ENCODE measurements at places on chromosomes 11 and 22. TPM values are rescaled to one million over a fixed set of nuclear protein-coding genes. Genes with fewer than 3 reads are reported as not detected.

EP300 gene
- 34.8 TPM for total RNA-seq

GRCh38 chr22:35335468-35335867, 35.8 kb downstream of the TOM1 start:
- H3K36me3 ChIP-seq, result peaks cover 86% of the 10 kb centered on the region
- peaks cover 12% of the 10 kb centered on the region for H3K4me1 ChIP-seq
- no peak overlapping the region for H3K27ac ChIP-seq
- H3K27me3 ChIP-seq, result no peaks in the 10 kb centered on the region
- DNase-seq, result no peak

DNA sequence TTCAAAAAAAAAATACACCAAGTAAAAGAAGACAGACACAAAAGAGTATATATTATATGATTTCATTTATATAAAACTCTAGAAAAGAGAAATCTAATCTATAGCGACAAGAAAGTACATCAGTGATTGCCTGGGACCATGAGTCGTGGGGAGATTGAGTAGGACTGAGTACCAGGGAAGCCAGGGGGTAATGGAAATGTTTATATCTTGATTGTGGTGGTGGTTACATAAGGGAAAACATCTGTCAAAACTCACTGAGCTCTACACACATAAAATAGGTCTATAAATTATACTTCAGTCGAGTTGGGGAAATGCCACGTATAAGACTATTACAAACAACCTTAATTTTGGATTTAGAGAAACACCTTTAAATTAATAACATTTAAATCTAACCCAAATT, 117.4 kb downstream of the TRIM29 start:
- H3K4me3 ChIP-seq, result no peak overlapping the region
- DNase-seq, result no peak
- peaks cover 3% of the 10 kb centered on the region for H3K27me3 ChIP-seq

DNA sequence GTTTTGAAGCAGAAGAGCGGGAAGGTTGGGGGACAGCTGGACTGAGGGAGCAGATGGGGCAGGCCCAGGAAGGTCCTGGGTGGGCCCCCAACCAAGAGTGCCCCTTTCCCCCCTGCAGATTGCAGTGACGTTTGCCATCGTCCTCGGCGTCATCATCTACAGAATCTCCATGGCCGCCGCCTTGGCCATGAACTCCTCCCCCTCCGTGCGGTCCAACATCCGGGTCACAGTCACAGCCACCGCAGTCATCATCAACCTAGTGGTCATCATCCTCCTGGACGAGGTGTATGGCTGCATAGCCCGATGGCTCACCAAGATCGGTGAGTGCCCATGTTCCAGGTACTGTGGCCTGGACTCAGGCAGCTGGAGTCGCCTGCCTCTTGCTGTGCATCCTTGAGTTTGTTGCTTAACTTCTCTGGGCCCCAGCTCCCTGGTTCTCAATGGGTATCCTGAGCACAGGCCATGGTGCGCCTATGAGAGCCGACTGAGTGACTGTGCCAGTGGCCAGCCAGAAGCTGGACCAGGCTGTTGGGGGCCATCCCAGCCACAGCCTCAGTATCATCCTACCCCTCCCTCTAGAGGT, 42.0 kb upstream of the FADD start:
- H3K36me3 ChIP-seq, result no peaks in the 10 kb centered on the region
- H3K4me1 ChIP-seq, result peaks cover 28% of the 10 kb centered on the region
- DNase-seq, result no peak
- no peak overlapping the region for H3K27ac ChIP-seq
- H3K27me3 ChIP-seq, result peaks cover 2% of the 10 kb centered on the region

GRCh38 chr11:9990221-9990973, 303.6 kb downstream of the SBF2 start:
- H3K4me1 ChIP-seq, result no peaks in the 10 kb centered on the region
- H3K27me3 ChIP-seq, result no peaks in the 10 kb centered on the region
- DNase-seq, result no peak
- no peak overlapping the region for H3K4me3 ChIP-seq
- no peak overlapping the region for H3K27ac ChIP-seq

DNA sequence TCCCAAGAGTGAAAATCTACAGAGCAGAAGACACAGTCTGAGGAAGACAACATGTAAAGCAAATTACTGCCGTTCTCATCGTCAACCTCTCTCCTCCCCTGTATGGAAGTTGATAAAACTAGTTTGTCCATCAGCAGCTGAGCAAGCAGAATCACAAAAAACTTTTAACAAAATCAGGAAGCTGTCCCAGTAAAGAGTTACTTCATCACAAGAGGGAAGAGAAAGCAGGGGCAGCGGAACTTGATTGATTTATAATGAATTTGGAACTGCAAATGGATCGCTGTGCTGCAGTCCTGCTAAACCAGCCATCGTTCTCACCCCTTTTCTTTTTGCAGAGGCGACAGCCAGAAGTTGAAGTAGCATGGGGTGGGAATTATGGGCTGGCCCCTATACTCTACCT, 13.7 kb upstream of the UCP3 start:
- H3K36me3 ChIP-seq, result peaks cover 27% of the 10 kb centered on the region
- H3K27ac ChIP-seq, result peak overlapping the region; percentile 21
- H3K27me3 ChIP-seq, result no peaks in the 10 kb centered on the region
- H3K4me1 ChIP-seq, result peaks cover 20% of the 10 kb centered on the region

OR8A1 gene
- total RNA-seq, result 0.22 TPM

- peaks cover 22% of the 10 kb centered on the region for H3K4me1 ChIP-seq
- no peak overlapping the region for H3K4me3 ChIP-seq
- peaks cover 23% of the 10 kb centered on the region for H3K27me3 ChIP-seq
- peak; percentile 59 for DNase-seq
- no peaks in the 10 kb centered on the region for H3K36me3 ChIP-seq
These were observed 35.6 kb upstream of the EIF3D start for GRCh38 chr22:36564422-36565158.

GRCh38 chr11:19474954-19475721, 234.4 kb upstream of the E2F8 start:
- H3K27me3 ChIP-seq, result peaks cover 12% of the 10 kb centered on the region
- no peaks in the 10 kb centered on the region for H3K36me3 ChIP-seq
- H3K4me3 ChIP-seq, result no peak overlapping the region
- no peaks in the 10 kb centered on the region for H3K4me1 ChIP-seq

- peaks cover 75% of the 10 kb centered on the region for H3K36me3 ChIP-seq
- no peak overlapping the region for H3K27ac ChIP-seq
- no peak for DNase-seq
- H3K27me3 ChIP-seq, result no peaks in the 10 kb centered on the region
These were observed 14.3 kb downstream of the TTC38 start for GRCh38 chr22:46281866-46282678.

GRCh38 chr11:108866781-108867180, 201.9 kb downstream of the DDX10 start:
- no peak overlapping the region for H3K4me3 ChIP-seq
- H3K27ac ChIP-seq, result no peak overlapping the region
- no peaks in the 10 kb centered on the region for H3K4me1 ChIP-seq
- no peaks in the 10 kb centered on the region for H3K27me3 ChIP-seq
- H3K36me3 ChIP-seq, result no peaks in the 10 kb centered on the region
- DNase-seq, result no peak

DNA sequence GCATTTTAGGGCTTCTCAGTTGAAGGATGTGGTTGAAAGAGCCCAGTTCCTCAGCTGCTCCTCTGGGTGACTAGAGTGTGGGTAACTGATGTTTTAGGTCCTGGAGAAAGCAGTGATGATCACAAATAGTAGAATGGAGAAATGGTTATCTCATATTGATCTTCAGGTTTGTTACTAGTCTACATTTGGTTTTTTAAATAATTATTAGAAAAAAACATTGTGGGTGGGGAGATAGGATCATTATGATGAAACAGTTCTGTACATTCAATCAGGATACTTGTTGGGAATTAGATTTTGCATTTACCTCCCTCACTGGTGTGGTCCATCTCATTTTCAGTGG, 24.9 kb downstream of the SREBF2 start:
- no peak overlapping the region for H3K4me3 ChIP-seq
- peaks cover 14% of the 10 kb centered on the region for H3K4me1 ChIP-seq
- H3K36me3 ChIP-seq, result peaks cover 2% of the 10 kb centered on the region
- DNase-seq, result no peak
- no peak overlapping the region for H3K27ac ChIP-seq

SLC22A25 gene
- 0.04 TPM for total RNA-seq

LARGE1 gene
- total RNA-seq, result 10.6 TPM

GRCh38 chr11:64239662-64240434, 1.0 kb upstream of the FKBP2 start:
- H3K4me1 ChIP-seq, result peaks cover 63% of the 10 kb centered on the region
- H3K27ac ChIP-seq, result peak overlapping the region; percentile 100
- no peaks in the 10 kb centered on the region for H3K27me3 ChIP-seq
- peak overlapping the region; percentile 86 for H3K4me3 ChIP-seq
- peaks cover 49% of the 10 kb centered on the region for H3K36me3 ChIP-seq

RAG2 gene
- total RNA-seq, result 0.09 TPM

DNA sequence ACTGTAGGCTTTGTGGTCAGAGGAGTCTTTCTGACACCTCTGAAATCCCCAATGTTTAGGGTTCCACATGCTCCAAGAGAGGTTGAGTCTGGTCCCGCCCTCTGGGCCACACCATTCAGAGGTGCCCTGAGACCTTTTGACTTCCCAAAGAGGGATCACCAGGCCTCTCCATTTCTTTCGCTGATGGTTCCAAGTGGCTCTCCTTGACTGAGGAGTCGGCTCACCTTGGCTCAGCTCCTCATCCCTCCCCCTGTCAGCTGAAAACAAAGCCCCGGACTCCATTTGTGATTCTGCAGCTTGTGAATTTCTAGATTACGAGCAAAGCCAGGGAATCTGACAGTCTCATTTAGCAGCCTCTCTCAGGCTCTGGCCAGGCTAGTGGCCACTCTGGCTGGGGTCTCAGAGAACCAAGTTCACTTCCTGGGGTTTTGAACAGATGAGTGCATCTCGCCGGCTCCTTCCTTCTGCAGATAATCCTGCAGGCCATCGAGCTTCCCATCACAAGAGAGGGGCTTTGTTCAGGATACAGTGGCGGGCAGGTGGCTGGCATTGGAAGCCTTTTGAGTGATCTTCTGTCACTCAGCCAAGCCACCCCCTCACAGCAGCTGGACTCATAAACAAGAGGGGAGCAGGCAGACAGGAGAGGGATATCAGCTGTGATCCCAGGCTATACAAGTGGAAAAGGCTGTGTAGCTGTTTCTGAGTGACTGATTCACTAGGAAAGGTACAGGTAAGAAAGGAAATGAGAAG, 102.9 kb downstream of the TRIM29 start:
- peaks cover 37% of the 10 kb centered on the region for H3K4me1 ChIP-seq
- peak; percentile 87 for DNase-seq
- no peaks in the 10 kb centered on the region for H3K27me3 ChIP-seq
- no peak overlapping the region for H3K4me3 ChIP-seq

DNA sequence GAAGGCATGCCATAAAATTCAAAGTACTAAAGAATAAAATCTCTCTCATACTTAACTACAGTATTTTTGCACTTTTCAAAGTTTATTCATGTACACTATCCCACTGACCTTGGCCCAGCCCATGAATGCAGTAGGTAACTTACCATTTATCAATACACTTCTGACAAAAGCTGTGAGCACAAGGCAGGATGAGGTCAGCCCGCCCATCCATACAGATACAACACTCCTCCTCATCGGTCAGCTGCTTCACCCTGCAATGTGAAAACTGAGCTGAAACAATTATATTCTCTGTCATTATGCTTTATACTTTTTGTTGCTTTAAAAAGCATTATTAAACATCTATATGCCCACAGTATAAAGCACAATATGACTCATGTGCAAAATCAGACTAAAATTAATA, 22.1 kb downstream of the RNF141 start:
- no peaks in the 10 kb centered on the region for H3K27me3 ChIP-seq
- peaks cover 25% of the 10 kb centered on the region for H3K36me3 ChIP-seq
- H3K4me3 ChIP-seq, result no peak overlapping the region
- H3K4me1 ChIP-seq, result peaks cover 3% of the 10 kb centered on the region
- no peak for DNase-seq

CARD18 gene
- total RNA-seq, result 0.13 TPM

GRCh38 chr11:78132475-78132874, 7.0 kb downstream of the ALG8 start:
- no peak overlapping the region for H3K27ac ChIP-seq
- peaks cover 4% of the 10 kb centered on the region for H3K36me3 ChIP-seq
- H3K4me1 ChIP-seq, result no peaks in the 10 kb centered on the region
- DNase-seq, result no peak
- no peaks in the 10 kb centered on the region for H3K27me3 ChIP-seq

LTO1 gene
- total RNA-seq, result 12.2 TPM

GRCh38 chr22:38569972-38570778, at the start of gene DMC1:
Gene DMC1 (minus strand): TSS chr22:38570183. CDS start chr22:38568256, 1,927 bp downstream.
- peaks cover 23% of the 10 kb centered on the region for H3K4me1 ChIP-seq
- DNase-seq, result peak; percentile 95
- H3K4me3 ChIP-seq, result peak within 1 kb of the TSS; percentile 91
- no peaks in the 10 kb centered on the region for H3K36me3 ChIP-seq
- no peaks in the 10 kb centered on the region for H3K27me3 ChIP-seq
- H3K27ac ChIP-seq, result peak within 1 kb of the TSS; percentile 93

DNA sequence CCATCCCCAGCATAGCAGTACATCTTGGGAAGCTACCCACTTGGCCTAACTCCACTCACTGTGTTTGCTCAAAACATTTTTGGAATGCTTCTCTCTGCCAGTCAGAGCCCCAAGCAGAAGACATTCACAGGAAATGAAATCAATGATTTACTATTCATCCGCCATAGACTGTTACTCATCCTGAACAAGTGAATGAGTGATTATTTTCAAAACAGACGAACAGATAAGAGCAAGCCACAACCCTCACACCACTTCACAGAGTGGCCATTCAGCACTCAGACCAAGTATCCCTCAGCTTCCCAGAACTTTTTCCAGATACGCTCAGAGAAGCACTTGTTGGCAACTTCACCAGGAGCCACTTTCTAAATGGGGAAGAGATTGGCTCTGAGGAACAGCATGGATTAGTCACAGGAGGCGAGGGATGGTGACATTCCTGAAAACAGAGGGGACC, 13.0 kb upstream of the UBASH3B start:
- H3K27me3 ChIP-seq, result no peaks in the 10 kb centered on the region
- no peak for DNase-seq
- no peaks in the 10 kb centered on the region for H3K36me3 ChIP-seq
- no peak overlapping the region for H3K4me3 ChIP-seq
- no peak overlapping the region for H3K27ac ChIP-seq

DNA sequence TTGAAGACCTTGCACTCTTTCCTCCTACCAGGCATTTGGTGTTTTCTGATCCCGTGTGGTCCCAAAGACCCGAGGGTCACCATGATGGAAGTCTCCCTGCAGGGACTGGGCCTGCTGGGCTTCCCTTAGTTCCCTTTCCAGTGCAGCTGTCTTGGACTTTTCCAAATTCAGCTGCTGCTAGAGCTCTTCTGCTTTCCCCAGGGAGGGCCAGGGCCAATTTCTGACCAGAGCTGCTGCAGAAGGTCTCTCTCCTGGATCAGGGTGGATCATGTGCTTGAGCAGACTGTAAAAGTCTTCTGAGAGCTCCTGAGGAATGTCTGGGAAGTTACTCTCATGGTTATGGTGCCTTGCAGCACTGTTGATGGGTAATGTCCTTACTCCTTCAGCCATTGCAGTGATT, 23.2 kb downstream of the LDLRAD3 start:
- H3K36me3 ChIP-seq, result no peaks in the 10 kb centered on the region
- no peak overlapping the region for H3K27ac ChIP-seq
- no peaks in the 10 kb centered on the region for H3K27me3 ChIP-seq
- H3K4me3 ChIP-seq, result no peak overlapping the region
- H3K4me1 ChIP-seq, result peaks cover 45% of the 10 kb centered on the region
- DNase-seq, result peak; percentile 78

GRCh38 chr11:75743711-75744563, 24.6 kb upstream of the DGAT2 start:
- peaks cover 10% of the 10 kb centered on the region for H3K4me1 ChIP-seq
- H3K27me3 ChIP-seq, result peaks cover 3% of the 10 kb centered on the region
- H3K4me3 ChIP-seq, result no peak overlapping the region
- DNase-seq, result peak; percentile 73

Measured in muscle of leg (tissue), 16 donors.